Suprapubic skin (tissue), 4 donors: ENCODE measurements at places on chromosomes 2 and 18.

DNA sequence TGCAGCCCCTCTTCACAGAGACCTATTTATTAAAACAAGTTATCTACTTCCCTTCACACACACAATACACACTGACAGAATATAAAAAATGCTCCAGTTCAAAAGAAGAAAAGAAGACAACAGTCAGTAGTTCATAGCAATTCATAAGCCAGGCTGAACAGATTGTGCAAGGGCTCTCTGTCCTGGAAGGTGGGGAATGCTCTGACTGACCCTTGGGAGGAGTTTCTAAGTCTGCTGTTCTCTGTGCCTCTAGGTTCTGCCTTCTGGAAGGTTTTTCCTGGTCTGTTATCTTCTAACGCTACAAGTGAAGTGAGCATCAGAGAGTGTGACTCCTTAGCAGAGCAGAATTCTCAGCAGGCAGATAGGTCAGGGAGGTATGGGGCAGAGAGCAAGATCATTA, 35.7 kb downstream of the SP3 start:
- no peak for DNase-seq

- DNase-seq = no peak
Observed at GRCh38 chr2:37026050-37026449, 58.1 kb downstream of the HEATR5B start.

DNA sequence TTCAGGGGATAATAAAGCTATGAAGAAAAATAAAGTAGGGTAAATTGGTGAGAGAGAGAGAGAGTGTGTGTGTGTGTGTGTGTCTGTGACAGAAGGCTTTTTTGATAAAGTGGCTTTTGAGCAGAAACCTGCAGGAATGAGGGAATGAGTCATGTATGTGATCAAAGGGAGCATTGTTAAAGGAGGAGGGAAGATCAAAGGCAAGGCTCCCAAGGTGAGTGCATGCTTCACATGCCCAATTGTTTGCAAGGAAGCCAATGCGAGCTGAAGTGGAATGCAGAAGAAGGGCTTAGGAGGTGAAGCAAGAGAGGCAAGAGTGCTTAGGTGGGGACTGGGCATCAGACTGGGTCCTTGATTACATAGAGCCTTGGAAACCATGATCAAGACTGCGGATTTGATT, 96.8 kb downstream of the DNAH6 start:
- no peak for DNase-seq

DNA sequence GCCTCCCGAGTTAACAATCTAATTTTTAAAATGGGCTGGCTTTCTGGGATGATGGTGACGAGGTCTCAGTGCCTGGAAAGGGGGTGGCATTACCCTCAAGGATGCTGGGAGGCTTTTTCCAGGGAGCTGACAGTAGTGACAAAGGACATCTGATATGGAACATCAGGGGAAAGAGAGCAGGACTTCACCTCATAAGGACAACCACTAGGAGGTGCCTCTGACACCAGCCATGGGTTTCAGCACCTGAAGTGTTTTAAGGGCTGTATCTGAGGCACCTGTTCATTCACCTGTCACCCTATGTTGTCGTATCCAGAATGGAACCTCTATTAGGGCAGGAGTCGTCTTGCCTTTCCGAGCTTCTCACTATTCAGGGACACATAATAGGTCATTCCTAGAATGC, 10.8 kb downstream of the IL36B start:
- no peak for DNase-seq

GRCh38 chr2:32627441-32627813, 423 bp upstream of the TTC27 start:
- peak; percentile 71 for DNase-seq

- DNase-seq = no peak
Observed at GRCh38 chr2:32718752-32719151, 90.9 kb downstream of the TTC27 start.

- no peak for DNase-seq
Observed at GRCh38 chr2:218383892-218384519, 1.9 kb downstream of the SLC11A1 start.

DNA sequence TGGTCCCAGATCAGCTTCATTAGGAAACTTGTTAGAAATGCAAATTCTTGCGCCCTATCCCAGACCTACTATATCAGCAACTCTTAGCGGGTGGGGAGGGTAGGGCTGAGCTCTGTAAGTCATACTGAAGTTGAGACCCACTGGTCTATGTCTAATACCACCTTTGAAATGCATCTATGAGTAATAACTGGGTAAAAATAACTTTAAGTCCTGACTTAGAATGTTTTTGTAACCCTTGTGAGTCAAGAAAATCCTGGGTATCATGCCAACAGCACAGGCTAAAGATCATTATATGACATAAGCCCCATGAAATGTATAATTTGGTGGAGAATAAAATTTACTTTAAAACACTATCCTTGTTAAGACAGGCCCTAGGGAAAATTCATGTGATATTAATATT, 41.4 kb downstream of the PRKD3 start:
- no peak for DNase-seq
